ENCODE measurements at places on chromosomes 3 and 15. TPM values are rescaled to one million over a fixed set of nuclear protein-coding genes. Genes with fewer than 3 reads are reported as not detected.
A peak's percentile ranks its signal among the peaks of the same experiment; 100 is the strongest.

DNA sequence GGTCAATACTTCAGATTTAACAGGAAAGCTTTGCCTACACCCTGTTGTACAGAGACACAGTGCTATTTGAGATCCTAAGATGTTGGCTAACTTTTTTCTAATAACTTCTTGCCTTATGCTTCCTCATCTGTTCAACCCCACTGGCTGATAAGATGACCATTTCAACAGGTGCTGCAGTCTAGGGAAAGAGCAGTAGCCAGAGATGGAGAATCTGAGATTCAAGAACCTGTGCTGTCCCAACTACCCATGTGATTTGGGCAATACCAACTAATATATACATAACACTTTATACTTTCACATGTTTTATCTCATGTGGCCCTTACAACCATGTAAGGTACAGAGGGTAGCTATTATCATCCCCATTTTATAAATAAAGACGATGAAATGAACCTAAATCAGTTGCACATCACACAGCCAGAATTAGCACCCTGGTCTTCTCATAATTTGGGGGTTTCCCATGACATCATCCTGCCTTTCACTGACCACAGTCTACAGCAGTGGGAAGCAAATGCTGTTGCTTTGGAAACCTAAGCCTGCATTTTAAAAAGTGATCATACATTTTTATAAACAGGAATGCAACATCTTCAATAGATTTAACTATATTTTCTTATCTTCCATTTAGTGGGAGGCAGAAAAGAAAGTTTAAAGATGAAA is 9.7 kb downstream of the TTC23 start:
- H3K36me3 ChIP-seq = no peaks in the 10 kb centered on the region
- no peaks in the 10 kb centered on the region for H3K4me1 ChIP-seq
- no peak overlapping the region for H3K27ac ChIP-seq
- H3K27me3 ChIP-seq = no peaks in the 10 kb centered on the region
- H3K4me3 ChIP-seq = no peak overlapping the region
- DNase-seq = no peak

DNA sequence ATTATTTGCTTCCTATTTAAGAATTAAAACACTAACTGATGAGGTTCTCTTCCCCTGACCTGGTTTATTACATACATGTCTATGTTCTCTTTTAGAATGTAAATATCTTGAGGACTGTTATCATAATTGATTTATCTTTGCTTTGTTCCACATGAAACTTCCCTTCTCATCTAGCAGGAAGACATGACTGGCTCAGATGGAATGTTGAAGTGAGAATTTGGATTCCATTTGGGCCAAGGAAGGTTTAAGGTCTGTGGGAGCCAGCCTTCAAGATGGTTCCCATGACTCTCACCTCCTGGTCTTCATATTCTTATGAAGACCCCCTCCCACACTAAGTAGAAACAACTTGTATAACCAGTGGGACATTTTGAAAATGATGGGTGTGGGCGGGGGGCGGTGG is 222.2 kb upstream of the GADL1 start:
- H3K27me3 ChIP-seq = no peaks in the 10 kb centered on the region
- H3K36me3 ChIP-seq = no peaks in the 10 kb centered on the region
- H3K4me3 ChIP-seq = no peak overlapping the region
- DNase-seq = no peak
- no peak overlapping the region for H3K27ac ChIP-seq
- H3K4me1 ChIP-seq = no peaks in the 10 kb centered on the region

DNA sequence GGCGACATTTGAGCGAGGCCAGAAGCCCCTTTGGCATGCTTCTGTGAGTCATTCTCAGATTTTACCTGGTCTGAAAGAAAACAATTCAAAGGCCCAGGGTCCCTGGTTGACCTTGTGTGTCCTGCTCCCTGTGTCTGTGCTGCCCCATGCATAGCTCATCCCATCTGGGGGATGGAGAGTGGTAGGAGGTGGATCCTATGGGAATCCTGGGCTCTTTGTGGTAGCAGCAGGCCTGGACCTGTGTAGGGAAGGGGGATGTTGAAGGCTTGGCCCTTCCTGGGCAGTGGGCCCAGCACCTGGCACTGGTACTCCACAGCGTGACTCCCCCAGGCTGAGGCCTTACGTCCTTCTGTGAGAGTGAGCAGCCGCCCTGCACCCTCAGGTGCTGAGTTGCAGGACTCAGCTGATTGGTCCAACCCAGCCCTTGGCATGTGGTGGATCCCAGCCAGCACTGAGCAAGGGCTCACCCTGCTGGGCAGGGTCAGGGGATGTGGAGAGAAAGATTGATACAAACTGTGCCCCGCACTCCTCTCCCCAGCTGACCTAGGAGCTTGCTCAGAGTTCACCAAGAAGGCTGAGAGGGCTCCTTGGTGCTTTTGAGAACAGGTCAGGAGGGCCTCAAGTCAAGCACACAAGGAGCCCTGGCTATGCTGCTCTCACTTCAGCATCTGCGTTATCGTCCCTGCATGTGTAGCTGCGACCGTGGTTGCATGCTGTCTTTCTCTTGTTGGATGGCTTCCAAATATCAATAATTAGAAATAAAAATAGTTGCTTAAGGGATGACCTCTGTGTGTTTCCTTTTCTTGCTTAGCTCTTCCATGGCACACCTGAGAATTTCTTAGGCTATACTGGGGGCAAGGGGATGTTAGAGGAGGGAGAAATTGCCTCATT is 21.4 kb upstream of the JMJD7 start:
- no peaks in the 10 kb centered on the region for H3K36me3 ChIP-seq
- peaks cover 9% of the 10 kb centered on the region for H3K4me1 ChIP-seq
- no peaks in the 10 kb centered on the region for H3K27me3 ChIP-seq
- no peak for DNase-seq

The CPB1 gene
- not detected for polyA plus RNA-seq

- no peaks in the 10 kb centered on the region for H3K27me3 ChIP-seq
- no peaks in the 10 kb centered on the region for H3K36me3 ChIP-seq
- peaks cover 13% of the 10 kb centered on the region for H3K4me1 ChIP-seq
These were observed 156.1 kb downstream of the MCTP2 start for GRCh38 chr15:94387442-94387841.

- no peaks in the 10 kb centered on the region for H3K27me3 ChIP-seq
- DNase-seq = no peak
- H3K36me3 ChIP-seq = no peaks in the 10 kb centered on the region
- H3K27ac ChIP-seq = peak overlapping the region; percentile 65
These were observed 35.2 kb downstream of the GRK7 start for GRCh38 chr3:141798448-141798845.

The ALAS1 gene
- 35.4 TPM for polyA plus RNA-seq

The CCDC39 gene
- not detected for polyA plus RNA-seq

The NTRK3 gene
- not detected for polyA plus RNA-seq

- H3K4me1 ChIP-seq = no peaks in the 10 kb centered on the region
- H3K4me3 ChIP-seq = no peak overlapping the region
- H3K36me3 ChIP-seq = peaks cover 7% of the 10 kb centered on the region
These were observed 11.8 kb upstream of the FBXO22 start for GRCh38 chr15:75891895-75892294.

DNA sequence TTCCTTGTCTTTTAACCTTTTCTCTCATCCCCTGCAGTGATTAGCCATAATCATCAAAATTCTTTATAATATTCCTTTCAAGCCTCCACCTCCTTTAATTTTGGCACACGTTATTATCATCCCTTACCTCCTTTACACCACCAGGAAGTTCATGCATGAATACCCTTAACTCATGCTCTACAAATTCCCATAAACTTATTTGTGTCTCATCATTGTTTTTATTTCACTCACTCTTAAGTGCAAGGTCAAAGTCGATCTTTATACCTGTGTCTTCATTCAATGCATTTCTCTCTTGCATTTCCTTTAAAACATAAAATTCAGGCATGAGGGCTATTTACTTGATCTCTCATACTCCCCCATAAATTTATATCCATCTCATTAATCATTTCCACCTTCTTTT is 1064.6 kb upstream of the CADM2 start:
- H3K27me3 ChIP-seq = no peaks in the 10 kb centered on the region
- no peaks in the 10 kb centered on the region for H3K4me1 ChIP-seq
- DNase-seq = no peak
- H3K27ac ChIP-seq = no peak overlapping the region
- H3K36me3 ChIP-seq = no peaks in the 10 kb centered on the region

The GTF2E1 gene
- 16.1 TPM for polyA plus RNA-seq

GRCh38 chr3:178381555-178381954 is 154.7 kb upstream of the KCNMB2 start:
- H3K36me3 ChIP-seq = no peaks in the 10 kb centered on the region
- H3K27ac ChIP-seq = no peak overlapping the region
- H3K27me3 ChIP-seq = no peaks in the 10 kb centered on the region

The CDC25A gene
- polyA plus RNA-seq = not detected

DNA sequence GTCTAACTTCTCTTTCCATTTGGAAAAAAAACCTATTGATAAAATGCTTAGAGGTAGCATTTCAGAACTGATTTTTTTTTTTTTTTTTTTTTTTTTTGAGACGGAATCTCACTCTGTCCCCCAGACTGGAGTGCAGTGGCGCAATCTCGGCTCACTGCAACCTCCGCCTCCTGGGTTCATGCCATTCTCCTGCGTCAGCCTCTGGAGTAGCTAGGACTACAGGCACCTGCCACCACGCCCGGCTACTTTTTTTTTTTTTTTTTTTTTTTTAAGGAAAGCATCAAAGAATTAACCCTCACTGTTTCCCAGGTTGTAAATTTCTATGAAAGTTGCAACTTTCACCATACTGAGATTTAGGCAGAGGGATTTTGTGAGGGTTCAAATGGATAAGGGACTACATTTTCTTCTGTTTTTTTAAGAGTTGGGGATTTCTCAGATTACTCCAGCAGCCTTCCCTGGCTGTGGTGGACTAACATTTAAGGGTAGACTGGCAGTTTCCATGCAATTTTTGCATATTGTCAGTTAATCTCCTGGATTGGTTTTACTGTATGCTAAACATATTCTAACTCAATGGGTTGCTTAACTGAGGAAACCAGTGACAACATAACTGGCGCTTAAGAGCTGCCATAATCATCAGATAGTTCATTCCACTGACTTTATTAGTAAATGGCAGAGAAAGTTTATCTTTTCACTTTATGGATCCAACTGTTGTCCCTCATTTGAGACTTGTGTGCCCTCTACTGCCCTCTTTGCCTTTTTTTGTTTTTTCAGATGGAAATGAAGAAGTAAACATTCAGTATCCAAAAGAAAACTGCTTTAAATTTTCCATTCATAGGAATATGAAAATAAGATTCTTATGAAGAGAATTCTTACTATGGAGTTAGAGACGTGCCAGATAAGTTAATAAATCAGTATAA is 93.7 kb downstream of the NPTN start:
- H3K4me3 ChIP-seq = no peak overlapping the region
- no peaks in the 10 kb centered on the region for H3K4me1 ChIP-seq
- no peak overlapping the region for H3K27ac ChIP-seq
- no peaks in the 10 kb centered on the region for H3K36me3 ChIP-seq
- no peak for DNase-seq
- no peaks in the 10 kb centered on the region for H3K27me3 ChIP-seq

DNA sequence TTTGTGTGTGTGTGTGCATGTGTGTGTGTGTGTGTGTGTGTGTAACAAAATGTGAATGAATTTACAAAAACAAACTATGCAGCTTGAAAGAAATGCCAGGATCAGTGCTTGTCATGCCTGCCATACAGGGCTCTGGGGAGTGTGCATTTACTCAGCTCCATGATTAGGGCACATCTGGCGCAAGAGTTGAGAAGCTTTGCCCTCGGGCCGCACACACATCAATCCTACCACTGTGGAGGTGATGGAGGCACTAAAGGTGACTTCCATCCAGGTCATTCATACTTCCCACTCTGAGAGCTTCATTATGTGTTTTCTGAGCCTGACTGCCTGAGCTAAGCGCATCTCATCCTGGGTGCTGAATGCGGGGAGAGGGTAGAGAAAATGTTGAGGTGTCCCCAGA is 72.0 kb upstream of the ZBED2 start:
- H3K27ac ChIP-seq = peak overlapping the region; percentile 63
- no peaks in the 10 kb centered on the region for H3K27me3 ChIP-seq
- peaks cover 50% of the 10 kb centered on the region for H3K4me1 ChIP-seq
- DNase-seq = peak; percentile 38
- no peaks in the 10 kb centered on the region for H3K36me3 ChIP-seq

The ROPN1B gene
- polyA plus RNA-seq = not detected
